ENCODE measurements at places on chromosomes 7 and 10. TPM values are rescaled to one million over a fixed set of nuclear protein-coding genes. Genes with fewer than 3 reads are reported as not detected.

INMT gene
- 1.4 TPM for total RNA-seq

FAM25G gene
- not detected for total RNA-seq

GBX1 gene
- not detected for total RNA-seq

- H3K4me3 ChIP-seq, result no peak overlapping the region
- H3K4me1 ChIP-seq, result peaks cover 3% of the 10 kb centered on the region
- no peaks in the 10 kb centered on the region for H3K27me3 ChIP-seq
- no peak for DNase-seq
Observed at GRCh38 chr7:133512560-133512959, 259.7 kb downstream of the EXOC4 start.

DNA sequence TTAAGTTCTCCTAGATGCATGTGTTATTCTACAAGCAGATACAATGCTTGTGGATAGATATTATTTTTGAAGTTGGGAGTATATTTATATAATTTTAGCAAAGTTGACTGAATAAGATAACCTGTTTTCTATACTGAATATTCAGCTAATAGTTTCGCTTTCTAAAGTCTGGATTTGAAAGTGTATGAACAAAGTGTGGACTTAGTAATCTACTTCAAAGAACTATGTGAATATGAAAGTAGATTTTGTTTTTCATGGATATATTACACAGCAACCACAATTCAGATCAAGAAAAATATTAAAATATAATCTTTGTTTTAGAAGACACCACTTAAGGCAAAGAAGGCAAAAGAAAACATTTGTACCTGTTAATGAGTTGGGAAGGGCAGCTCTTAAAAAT is 78.8 kb downstream of the ZEB1 start:
- H3K27ac ChIP-seq, result no peak overlapping the region
- no peaks in the 10 kb centered on the region for H3K36me3 ChIP-seq
- H3K4me3 ChIP-seq, result no peak overlapping the region
- H3K27me3 ChIP-seq, result no peaks in the 10 kb centered on the region
- no peak for DNase-seq
- H3K4me1 ChIP-seq, result no peaks in the 10 kb centered on the region

- no peak for DNase-seq
- no peaks in the 10 kb centered on the region for H3K4me1 ChIP-seq
- no peak overlapping the region for H3K27ac ChIP-seq
- no peaks in the 10 kb centered on the region for H3K36me3 ChIP-seq
- H3K27me3 ChIP-seq, result no peaks in the 10 kb centered on the region
- no peak overlapping the region for H3K4me3 ChIP-seq
Observed at GRCh38 chr10:6314620-6315205, 112.0 kb downstream of the PFKFB3 start.

DNA sequence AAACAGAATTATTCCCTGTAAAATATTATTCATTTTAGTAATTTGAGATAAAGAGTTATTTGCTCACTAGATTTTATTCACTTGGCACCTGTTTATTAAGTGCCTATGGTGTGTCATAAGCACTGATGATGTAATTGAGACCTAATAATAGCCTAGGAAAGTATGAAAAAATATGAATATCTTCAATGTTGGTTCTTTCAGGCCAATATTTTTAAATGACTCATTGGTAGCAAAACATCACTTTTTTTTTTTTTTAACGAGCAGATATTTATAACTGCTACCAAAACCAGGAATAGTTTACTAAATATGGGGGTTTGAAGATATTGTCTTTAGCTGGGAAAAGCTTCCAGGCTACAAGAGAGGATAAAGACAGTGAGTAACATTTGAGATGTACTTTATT is 228.0 kb downstream of the PRKG1 start:
- H3K36me3 ChIP-seq, result no peaks in the 10 kb centered on the region
- DNase-seq, result no peak
- no peaks in the 10 kb centered on the region for H3K4me1 ChIP-seq
- no peak overlapping the region for H3K4me3 ChIP-seq

DNA sequence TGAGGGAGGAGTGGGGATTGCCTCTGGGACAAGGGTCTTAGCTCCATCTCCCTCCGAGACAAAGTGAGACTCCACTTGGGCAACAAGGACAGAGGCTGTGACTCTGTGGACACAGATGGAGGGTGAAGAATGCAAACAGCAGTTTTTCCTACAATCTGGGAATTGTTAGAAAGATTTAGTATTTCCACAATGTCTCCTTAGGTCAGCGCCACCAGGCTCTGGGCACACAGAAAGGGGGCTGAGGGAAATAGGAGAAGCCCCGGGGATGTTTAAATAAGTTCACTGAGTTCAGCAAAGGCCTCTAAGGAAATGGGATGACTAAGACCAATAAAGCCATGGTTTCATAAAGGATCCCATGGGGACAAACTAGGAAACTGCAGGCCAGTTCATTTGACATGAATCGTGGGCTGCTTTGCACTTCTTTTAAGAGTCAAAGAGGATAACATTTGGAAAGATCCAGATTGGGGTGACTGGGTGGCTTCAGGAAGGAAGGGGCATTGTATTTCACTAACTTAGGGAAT is 219.8 kb upstream of the GLI3 start:
- DNase-seq, result no peak
- no peak overlapping the region for H3K4me3 ChIP-seq
- no peaks in the 10 kb centered on the region for H3K27me3 ChIP-seq
- H3K36me3 ChIP-seq, result no peaks in the 10 kb centered on the region
- no peaks in the 10 kb centered on the region for H3K4me1 ChIP-seq
- H3K27ac ChIP-seq, result no peak overlapping the region

All from endodermal cell (in vitro differentiated cells).